NCI-H774 (cell line): ENCODE measurements at places on chromosomes 5 and 9.

DNA sequence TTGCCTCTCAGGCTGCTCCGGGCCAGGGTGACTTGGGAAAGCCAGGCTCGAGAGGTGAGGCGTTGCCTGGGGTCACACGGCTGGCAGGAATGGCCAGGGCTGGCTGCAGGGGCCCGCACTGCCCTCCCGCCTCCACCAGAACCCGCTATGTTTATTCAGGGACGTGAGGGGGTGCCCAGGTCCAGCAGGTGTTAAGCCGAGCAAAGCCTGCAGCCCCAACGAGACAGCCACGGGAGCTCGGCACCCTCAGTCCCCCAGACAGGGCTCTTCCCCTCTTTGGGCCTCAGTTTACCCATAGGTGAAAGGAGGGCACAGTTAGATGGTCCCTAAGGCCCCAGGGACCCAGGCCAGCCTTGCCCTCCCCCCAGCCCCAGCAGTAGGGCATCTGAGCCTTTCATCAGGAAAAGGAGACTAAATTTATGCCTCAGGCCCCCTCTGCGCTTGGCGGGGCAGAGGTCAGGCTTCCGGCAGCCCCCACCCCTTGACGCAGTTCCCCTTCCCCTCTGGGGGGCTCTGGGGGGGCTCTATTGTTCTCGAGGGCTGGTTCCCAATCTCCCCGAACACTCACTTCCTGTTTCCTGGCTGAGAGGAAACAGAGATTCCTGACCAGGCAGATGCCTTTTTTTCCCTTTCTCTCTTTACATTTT, 7.1 kb upstream of the EGFL7 start:
- no peak for DNase-seq

DNA sequence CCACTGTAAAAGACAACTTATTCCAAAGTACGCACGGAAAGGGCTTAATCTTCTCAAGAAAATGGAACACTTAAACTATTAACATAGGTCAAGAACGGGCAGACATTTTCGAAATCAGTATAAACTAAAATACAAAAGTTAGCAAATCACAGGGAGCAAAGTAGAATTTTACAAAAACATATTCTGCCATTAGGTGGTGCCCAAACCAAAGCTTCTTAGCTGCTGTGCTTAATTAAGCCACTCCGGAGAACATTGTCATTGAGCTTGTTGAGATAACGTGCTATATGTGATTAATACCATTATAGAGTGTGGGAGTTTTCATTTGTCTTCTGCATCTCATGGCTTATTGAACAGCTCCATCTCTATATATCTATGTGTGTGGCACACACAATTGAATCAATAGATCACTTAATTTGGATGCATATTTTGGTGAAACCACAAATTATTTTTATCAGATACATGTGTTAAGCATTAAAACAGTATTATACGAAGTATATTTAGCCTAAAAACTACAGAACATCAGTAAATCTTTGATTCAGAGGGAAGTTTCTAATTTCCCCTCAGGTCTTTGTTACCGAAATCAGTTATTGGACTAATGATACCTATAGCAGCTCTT, 23.4 kb downstream of the UBLCP1 start:
- no peak for DNase-seq

DNA sequence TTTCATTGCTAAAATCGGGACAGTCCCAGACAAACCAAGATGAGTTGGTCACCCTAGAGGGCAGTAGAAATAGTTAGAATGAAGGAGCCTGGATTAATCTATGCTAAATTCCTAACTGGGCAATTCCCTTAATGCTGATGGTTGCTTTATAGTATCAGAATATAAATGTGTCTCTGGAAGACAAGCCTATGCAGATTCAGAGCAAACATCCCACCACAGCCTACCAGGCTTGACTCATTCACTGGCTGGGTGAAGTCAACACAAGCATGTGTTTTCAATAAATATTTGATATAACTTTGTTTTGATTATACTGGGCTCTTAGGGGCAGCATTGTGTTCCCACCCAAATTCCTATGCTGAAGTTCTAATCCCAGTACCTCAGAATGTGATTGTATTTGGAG, 79.3 kb downstream of the RMI1 start:
- DNase-seq: no peak

DNA sequence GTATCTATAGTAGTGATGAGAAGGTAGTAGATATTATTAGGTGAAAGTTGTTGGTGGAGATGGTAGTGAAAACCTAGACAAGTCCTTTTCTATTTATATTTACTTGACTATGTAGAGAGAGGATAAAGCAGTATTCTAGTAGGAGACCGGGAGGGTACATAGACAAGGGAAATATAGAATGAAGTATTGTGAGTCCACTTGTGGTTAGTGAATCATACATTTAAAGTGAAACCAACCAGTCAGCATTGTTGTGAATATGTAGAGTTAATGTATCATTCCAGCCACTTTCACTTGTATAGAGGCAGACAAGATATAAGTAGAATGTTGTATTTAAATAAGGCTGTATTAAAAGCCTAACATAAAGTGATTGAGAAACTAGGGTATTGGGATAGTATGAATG, 1711.3 kb upstream of the ACO1 start:
- no peak for DNase-seq

DNA sequence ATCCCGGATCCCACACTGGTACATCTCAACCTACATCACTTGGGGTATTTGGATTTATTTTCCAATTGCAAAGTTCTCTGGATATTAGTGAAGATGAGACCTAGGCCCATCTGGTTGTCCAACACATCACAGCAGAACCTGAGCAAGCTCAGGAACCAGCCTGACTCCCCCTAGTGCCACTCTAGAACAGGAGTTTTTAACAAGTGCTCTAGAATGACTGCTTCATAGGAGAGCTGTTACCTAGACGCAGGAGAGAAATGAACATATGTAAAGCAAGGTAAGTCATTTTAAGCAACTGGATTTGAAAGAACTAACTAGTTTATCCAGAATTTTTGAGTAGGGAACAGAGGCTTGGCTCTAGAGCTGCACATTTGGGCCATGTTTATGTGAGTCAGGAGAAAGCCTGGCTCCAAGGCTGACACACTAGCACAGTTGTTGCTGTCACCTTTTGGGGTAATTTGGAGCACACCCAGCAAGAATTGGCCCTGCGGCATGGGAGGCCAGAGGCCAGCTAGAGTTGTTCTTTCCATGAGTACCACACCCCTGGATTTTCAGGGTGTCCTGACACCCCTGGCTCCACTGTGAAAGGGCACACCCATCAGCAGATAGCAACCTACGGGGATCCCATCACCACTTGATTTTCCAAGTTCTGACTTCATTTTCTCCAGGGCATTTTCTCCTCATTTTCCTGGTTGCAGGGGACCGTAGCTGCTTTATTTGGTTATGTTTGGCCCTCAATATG, 110.9 kb upstream of the LPAR1 start:
- DNase-seq: no peak

DNA sequence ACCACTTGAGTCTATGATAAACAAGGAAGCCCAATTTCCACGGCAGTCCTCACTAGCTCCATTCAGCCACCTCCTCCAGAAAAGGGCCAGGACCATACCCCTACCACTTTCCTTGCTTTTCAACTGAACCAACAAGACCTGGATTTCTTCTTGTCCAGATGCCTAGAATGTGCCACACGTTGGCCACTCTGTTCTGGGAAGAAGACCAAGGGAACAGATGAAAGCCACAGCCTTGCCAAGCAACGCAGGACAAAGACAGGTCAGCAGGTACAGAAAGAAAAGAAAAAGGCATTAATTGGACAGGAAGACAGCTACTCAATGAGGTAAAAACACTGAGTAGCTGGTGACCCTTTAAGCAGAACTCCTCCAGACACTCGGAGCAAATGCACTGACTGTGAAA, 2.2 kb downstream of the CCNJL start:
- DNase-seq: no peak

GRCh38 chr5:173962436-173962972, 26.5 kb upstream of the C5orf47 start:
- DNase-seq: no peak

DNA sequence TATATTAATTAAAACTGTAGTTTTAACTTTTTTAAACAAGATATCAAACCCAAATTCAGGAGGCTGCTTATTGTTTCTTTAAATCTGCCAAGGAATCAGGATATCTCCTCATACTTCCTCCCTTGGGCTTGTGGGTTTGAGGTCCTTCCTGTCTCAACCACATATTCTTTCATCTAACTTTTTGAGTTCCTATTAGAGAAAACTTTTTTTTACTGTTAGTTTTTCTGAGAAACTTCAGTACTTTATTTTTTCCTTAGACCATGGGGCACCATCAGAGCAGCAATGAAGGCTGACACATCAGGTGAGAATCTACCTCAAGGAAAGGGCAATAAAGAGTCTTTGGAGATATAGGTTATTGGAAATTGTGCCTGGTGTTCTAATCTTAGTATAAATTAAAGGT, 56.7 kb downstream of the TSSK1B start:
- DNase-seq: no peak

- DNase-seq: no peak
Measured at GRCh38 chr5:127583866-127584265, 65.0 kb upstream of the CTXN3 start.

GRCh38 chr5:12522116-12522515, 617.9 kb upstream of the CTNND2 start:
- no peak for DNase-seq

DNA sequence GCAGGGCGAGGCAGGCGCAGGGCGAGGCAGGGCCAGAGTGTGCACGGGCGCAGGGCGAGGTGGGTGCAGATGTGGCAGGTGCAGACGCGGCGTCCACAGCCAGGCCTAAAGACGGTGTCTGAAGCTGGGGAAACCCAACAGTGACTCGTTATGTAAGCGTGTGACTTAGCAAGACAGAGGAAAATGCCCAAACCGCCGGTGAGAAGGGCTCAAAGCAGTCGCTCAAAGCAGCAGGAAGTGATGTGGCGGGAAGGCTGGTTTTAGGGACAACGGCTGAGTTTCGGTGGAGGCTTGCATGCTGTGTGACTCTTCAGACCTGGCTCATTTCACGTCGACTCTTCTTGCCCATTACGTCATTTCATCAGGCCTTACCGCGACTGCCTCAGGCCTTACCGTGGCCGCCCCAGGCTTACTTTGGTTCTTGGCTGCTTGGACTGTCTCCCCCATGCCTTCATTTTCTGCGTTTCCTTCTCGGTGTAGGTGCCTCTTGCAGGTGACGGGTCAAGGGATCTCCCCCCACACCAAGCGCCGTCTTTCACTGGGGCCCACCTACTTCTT, 50.5 kb upstream of the EXOC3 start:
- no peak for DNase-seq

DNA sequence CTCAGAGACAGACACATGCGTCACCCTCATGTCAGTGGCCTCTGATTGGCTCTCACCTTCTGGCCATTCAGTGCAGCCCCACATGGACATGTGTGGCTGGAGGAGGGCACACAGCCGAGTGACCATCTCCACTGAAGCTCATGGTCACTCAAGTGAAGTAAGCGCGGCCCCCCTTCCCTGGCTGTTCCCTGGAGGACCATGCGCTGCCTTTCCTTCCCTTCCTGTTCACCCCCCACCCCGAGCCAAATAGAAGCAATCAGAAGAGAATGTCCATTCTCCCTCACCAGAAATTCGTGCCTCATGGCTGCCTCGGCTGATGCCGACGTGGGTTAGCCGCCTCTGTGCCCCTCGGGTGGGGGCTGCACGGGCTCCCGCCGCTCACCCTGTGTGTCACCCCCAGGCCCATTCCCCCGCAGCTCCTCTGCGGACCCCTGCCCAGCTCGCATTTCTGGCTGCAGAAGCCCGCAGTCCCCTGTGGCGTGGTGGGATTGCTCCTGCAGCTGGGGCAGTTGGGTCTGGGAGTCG, 12.5 kb upstream of the COL5A1 start:
- DNase-seq: no peak

DNA sequence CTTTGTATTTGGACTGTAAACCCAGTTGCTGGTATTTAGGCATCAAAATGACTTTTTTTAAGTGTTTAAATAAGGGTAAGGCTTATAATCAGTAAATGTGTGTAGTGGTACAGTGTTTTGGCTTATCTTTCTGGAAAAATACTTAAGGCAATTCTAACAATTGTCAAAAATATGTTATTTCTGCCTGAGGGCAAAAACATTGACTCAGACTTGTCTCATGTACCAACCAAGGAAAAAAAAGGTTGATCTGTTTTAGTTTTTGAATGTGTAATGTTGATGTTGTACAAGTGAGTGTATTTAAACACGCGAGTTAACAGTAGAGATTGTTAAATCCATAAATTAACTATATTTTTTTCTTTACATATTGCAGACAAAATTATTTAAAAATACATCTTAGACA, 277.8 kb upstream of the TYRP1 start:
- DNase-seq: no peak

DNA sequence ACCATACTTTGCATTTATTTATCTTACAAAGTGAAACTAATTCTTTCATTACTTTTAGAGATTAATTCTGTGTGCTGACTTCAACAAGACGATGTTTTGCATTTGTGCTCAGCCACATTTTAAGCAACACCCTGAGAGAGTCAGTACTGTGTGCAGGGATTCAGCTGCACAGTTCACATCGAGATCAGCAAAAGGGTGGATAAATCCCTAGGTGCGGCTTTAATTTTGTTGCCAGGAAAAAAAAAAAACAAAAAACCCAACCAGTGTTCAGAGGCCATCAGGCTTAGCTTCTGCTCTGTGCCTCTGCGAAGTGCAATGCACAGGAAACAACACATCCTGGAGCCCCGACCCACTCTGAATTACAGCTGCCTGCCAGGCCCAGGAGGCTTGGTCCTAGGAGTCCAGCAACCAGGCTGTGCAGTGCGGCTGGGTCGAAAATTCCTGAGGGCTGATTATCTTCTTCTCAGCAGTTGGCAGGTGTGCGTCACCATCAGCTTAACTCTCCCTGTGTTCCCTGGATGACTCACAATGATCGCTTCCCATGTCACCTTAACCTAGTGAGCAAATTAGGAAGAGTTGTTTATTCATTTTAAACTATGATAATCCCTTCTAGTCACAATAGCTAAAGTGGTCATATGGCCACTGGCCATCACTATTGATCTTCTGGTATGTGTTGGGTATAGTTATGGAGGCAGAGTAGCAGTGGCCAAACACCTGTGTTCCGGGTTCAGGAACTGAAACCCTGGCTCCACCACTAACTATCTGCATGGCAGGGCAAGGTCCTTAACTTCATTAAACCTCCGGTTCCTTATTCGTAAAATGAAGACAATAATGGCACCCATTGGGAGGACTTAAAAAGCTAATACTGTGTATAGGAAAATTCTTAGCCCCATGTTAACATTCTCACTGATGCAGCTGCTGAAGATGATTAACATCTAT, 31.2 kb upstream of the NDUFB6 start:
- DNase-seq: no peak

GRCh38 chr5:87383216-87383615, 29.5 kb downstream of the CCNH start:
- no peak for DNase-seq

- DNase-seq: no peak
Measured at GRCh38 chr5:37658440-37658839, 181.4 kb downstream of the GDNF start.

DNA sequence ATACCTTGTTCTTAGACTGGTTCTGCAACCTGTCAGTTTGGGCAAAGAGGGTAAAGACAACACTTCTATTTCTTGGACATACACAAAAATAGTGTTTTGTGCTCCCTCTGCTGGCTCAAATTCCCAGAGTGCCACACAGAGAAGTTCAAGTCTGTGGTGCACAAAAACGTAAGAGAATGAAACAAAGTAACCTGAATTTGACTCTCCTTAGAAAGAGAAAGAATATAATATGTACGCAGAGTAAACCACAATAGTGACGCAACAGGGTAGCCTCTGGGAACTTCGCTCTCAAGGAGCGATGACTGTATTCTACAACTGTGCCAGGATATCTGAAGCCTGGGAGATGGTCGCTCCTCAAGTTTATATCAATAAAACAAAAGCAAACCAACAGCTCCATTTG, 18.5 kb downstream of the DDX31 start:
- DNase-seq: no peak

- DNase-seq: no peak
Measured at GRCh38 chr5:101966476-101966875, 329.6 kb downstream of the SLCO4C1 start.
